ENCODE measurements at places on chromosomes 5 and 9.

DNA sequence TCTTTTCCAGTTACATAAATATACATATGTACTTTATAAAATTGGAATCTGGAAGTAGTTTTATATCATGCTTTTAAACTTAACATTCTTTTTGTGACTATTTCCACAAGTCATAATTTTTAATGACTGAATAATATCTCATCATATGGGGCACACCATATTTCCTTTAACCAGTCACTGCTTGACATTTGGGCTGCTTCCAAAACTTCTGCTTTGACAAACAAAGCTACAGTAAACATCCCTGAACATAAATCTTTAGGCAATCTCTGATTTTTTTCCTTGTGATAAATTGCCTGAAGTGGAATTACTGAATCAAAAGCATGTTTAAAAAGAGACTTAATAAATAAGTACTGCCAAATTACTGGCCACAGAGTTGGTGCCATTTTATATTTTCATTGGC is 178.0 kb downstream of the FSTL4 start:
- ATAC-seq = no peak

- no peak for ATAC-seq
Observed at GRCh38 chr5:134769206-134769605, 10.6 kb downstream of the DDX46 start.

DNA sequence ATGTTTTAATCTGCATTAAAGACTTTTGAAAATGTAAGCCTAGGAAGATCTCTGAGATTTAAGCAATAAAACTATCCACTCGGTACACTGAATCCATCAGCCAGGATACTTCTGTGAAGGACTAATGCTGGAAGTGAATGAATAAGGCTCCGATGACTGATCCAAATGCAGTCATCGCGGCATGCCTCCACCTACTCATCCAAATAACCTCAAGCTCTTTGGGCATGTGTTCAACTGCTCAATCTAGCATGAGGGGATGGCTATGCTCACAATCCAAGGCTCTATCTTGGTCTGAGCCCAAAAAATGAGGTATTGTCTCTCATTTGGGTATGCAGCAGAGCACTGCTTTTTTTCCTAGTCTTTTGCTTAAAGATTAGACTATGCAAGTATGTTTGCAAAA is 19.2 kb downstream of the MARCHF3 start:
- no peak for ATAC-seq

DNA sequence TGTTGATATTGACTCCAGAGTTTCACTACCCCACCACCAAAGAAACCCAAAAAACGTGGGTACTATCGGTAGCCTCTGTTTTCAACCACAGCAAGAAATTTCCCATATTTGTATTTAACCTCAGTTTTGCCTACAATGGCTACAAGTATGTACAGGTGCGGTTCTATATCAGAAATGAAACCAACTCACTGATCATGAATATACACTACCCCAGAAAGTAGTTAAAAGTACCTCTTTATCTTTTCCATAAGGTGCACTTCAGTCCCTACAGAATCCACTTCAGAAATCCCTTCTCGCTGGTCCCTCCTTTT is 140.6 kb upstream of the SLC12A2 start:
- no peak for ATAC-seq

- no peak for ATAC-seq
Observed at GRCh38 chr9:85223506-85224125, 518.1 kb downstream of the AGTPBP1 start.
